ENCODE measurements at places on chromosomes 2 and 18.

DNA sequence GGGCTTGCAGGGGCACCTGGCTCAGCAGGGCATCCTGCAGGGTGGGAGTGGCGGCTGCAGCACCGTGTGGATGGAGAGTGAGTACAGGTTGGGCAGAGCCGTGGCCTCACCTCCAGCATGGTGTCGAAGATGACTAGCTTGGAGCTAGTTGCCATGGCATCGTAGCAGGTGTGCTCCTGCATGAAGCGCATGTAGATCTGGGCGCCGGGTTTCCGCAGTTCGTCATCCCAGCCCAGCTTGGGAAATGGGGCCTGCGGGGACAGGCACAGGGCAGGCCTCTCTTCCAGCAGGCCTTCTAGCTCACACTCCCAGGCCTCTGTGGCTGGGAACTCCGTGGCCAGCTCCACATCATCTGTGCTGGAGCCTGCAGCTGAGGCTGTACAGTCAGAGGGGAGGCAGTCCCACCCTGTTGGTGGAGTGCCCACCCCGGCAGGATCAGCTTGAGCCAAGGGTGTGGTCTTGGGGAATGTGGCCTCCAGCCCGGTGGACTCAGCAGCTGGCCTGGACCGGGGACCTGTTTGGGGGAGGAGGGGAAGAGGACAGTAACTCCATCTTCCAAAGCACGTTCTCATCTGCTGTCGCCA is 1.6 kb downstream of the PRKAG3 start:
- no peaks in the 10 kb centered on the region for H3K27me3 ChIP-seq
- no peaks in the 10 kb centered on the region for H3K36me3 ChIP-seq
- no peak overlapping the region for H3K27ac ChIP-seq
- H3K4me3 ChIP-seq, result no peak overlapping the region
- DNase-seq, result no peak
- peaks cover 8% of the 10 kb centered on the region for H3K4me1 ChIP-seq

- no peak for DNase-seq
- H3K27me3 ChIP-seq, result no peaks in the 10 kb centered on the region
- H3K4me1 ChIP-seq, result peaks cover 60% of the 10 kb centered on the region
Measured at GRCh38 chr18:62878305-62878704, 163.0 kb downstream of the PHLPP1 start.

DNA sequence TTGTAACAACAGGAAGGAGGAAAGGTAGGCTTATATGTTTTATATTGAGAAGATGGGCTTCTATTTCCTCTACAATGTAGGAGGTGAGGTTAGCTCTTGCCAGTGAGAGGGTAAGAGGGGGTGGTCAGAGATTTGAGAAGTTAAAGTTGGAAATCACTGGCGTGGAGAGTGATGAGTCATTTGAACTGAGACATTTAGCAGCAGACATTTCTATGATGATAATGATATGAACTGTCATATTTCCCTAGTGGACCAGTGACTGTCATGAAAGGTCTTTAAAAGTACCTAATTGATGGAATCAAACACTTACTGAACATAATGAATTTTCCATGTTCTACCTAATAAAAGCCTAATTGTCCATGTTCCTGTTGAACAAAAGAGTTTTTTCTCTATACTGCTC is 126.1 kb downstream of the FAM161A start:
- H3K27ac ChIP-seq, result no peak overlapping the region
- H3K4me1 ChIP-seq, result no peaks in the 10 kb centered on the region
- no peak for DNase-seq
- no peaks in the 10 kb centered on the region for H3K36me3 ChIP-seq

- no peak for DNase-seq
- no peak overlapping the region for H3K27ac ChIP-seq
- peaks cover 11% of the 10 kb centered on the region for H3K4me1 ChIP-seq
- no peaks in the 10 kb centered on the region for H3K36me3 ChIP-seq
- H3K4me3 ChIP-seq, result no peak overlapping the region
Measured at GRCh38 chr2:38528534-38528933, 74.2 kb downstream of the HNRNPLL start.

GRCh38 chr2:86650188-86650587 is 26.5 kb upstream of the RNF103 start:
- no peak overlapping the region for H3K4me3 ChIP-seq
- H3K27ac ChIP-seq, result no peak overlapping the region
- no peaks in the 10 kb centered on the region for H3K27me3 ChIP-seq
- H3K4me1 ChIP-seq, result no peaks in the 10 kb centered on the region

- H3K4me3 ChIP-seq, result no peak overlapping the region
- DNase-seq, result no peak
- no peaks in the 10 kb centered on the region for H3K27me3 ChIP-seq
- H3K27ac ChIP-seq, result no peak overlapping the region
Measured at GRCh38 chr2:207235621-207236020, 69.9 kb upstream of the KLF7 start.

GRCh38 chr2:218397820-218398436 is 1.7 kb upstream of the CTDSP1 start:
- H3K36me3 ChIP-seq, result peaks cover 15% of the 10 kb centered on the region
- H3K27me3 ChIP-seq, result no peaks in the 10 kb centered on the region
- DNase-seq, result peak; percentile 89
- no peaks in the 10 kb centered on the region for H3K4me1 ChIP-seq
- peak overlapping the region; percentile 73 for H3K4me3 ChIP-seq

DNA sequence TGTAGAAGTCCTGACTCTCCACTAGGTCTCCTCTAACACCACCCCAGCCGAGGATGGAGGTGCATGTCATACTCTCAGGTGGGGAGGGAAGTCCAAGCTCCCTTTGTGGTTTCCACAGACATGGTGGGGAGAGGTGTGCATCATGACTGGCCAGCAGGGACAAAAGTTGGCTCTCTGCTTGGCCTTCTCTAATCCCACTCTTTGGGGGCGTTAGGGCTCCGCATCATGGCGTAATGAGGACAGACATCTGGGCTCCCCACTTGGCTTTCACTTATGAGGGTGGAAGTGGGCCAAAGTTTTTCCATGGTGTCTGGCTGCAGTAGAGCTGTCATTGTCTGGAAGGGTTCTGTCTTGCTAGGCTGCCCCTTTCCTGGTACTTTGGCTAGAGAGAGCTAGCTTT is 80.7 kb upstream of the DAPL1 start:
- DNase-seq, result no peak
- no peak overlapping the region for H3K4me3 ChIP-seq
- H3K4me1 ChIP-seq, result no peaks in the 10 kb centered on the region
- H3K36me3 ChIP-seq, result no peaks in the 10 kb centered on the region
- no peak overlapping the region for H3K27ac ChIP-seq
- H3K27me3 ChIP-seq, result no peaks in the 10 kb centered on the region

DNA sequence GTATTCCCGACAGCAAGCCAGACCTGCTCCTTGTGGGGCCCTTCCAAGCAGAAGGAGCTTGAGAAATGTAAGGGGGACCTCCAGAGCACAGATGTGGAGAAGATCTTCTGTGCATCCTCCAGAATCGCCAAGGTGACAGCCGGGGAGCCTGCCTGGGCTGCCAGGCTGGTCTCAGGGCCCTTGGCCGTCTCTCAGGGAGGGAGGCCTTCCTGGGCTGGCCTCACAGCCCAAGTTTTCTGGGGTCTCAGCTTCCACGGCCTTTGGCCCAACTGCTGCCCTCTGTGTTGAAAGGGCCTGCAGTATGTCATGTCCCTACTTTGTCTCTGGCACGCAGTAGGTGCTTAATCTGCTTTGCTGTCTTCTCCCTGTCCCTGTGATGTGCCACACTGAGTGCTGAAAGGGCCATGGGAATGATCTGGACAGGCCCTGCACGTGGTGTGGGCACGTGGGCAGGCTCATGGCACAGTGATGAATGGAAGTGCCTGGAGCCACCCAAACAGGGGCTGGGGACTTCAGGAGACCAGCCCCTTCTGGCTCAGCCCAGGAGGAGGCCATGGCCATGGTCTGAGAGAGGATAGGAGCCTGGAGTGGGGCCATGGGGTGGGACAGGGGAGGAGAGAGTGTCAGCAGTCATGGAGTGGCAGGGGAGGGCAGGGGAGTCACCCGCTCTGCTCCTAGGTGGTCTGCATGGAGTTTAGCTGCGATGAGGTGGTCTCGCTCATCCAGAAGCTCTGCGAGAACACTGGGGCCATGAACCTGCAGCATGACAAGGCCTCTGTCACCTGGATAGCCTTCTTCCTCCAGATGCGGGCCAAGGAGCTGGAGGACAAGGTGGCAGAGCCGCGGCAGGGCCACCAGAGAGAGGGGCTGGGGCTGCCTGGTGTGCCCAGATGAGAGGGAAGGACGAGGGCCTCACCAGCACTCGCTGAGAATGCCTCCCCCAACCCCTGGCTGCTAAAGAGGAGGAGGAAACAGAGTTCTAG is 35.4 kb downstream of the HJURP start:
- no peaks in the 10 kb centered on the region for H3K4me1 ChIP-seq
- H3K27me3 ChIP-seq, result no peaks in the 10 kb centered on the region
- H3K36me3 ChIP-seq, result no peaks in the 10 kb centered on the region
- H3K4me3 ChIP-seq, result no peak overlapping the region
- H3K27ac ChIP-seq, result no peak overlapping the region
- peak; percentile 41 for DNase-seq

DNA sequence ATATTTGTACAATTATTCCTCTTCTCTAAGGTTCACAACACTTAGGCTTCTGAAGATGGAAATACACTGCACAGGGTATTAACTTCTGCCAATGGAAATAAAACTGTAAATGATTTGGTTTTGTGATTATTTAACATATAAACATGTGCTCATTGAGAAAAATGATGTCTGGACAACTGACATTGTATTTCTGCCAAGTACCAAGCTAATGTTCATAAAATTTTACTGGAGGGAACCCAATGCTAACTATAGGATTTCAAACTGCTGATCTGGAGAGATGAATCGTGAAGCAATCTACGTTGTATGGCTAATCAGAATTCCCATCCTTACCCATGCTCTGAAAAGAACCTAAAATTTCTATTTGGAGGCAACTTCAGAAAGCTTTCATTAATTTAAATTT is 279.7 kb downstream of the NRXN1 start:
- no peaks in the 10 kb centered on the region for H3K36me3 ChIP-seq
- no peaks in the 10 kb centered on the region for H3K4me1 ChIP-seq
- no peak for DNase-seq
- H3K4me3 ChIP-seq, result no peak overlapping the region

- no peaks in the 10 kb centered on the region for H3K36me3 ChIP-seq
- H3K27ac ChIP-seq, result peak overlapping the region; percentile 74
- H3K27me3 ChIP-seq, result no peaks in the 10 kb centered on the region
- H3K4me1 ChIP-seq, result peaks cover 17% of the 10 kb centered on the region
Measured at GRCh38 chr2:181124497-181124896, 144.1 kb downstream of the UBE2E3 start.

GRCh38 chr2:6183226-6183625 is 491.0 kb downstream of the SOX11 start:
- peaks cover 15% of the 10 kb centered on the region for H3K4me1 ChIP-seq
- no peaks in the 10 kb centered on the region for H3K36me3 ChIP-seq
- no peak for DNase-seq

GRCh38 chr2:197862246-197862955 is 58.0 kb downstream of the PLCL1 start:
- DNase-seq, result no peak
- H3K4me3 ChIP-seq, result no peak overlapping the region
- no peaks in the 10 kb centered on the region for H3K36me3 ChIP-seq
- H3K27me3 ChIP-seq, result no peaks in the 10 kb centered on the region
- no peaks in the 10 kb centered on the region for H3K4me1 ChIP-seq

DNA sequence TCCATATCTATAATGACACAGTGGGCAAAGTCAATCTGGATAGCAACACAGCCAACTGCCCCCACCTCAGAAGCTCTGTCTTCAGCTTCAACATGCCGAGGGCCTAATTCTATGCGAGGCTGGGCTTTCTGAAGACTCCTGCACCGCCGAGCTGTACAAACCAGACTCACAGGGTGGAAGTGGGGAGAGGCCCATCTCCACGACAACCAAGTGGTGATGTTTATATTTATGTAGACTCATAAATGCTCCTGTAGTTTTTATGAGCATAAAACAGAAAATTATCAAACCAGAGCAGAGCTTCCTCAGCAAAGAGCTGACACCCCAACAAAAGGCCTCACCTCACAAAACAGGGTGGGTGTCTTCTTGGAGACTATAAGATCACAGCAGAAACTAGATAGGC is 77.0 kb upstream of the LGALSL start:
- H3K4me1 ChIP-seq, result peaks cover under 1% of the 10 kb centered on the region
- no peak overlapping the region for H3K27ac ChIP-seq
- H3K36me3 ChIP-seq, result no peaks in the 10 kb centered on the region
- no peak for DNase-seq
- no peaks in the 10 kb centered on the region for H3K27me3 ChIP-seq

DNA sequence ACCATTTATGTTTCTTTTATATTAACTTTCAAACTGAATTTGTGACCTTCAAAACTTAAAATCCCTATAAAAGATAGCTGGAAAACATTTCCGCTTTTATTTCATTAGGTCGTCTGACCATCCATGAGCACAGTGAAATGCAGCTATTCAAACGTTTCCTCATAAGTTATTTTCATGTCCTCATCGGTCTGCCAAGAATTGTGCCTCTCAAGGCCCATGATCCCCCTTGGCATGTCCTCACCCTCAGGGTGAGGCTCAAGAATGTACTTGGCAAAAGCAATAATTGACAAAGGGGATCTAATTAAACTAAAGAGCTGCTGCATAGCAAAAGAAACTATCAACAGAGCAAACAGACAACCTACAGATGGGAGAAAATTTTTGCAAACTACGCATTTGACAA is 12.4 kb downstream of the SLC66A2 start:
- H3K27me3 ChIP-seq, result no peaks in the 10 kb centered on the region
- H3K27ac ChIP-seq, result no peak overlapping the region
- no peaks in the 10 kb centered on the region for H3K4me1 ChIP-seq
- DNase-seq, result no peak

DNA sequence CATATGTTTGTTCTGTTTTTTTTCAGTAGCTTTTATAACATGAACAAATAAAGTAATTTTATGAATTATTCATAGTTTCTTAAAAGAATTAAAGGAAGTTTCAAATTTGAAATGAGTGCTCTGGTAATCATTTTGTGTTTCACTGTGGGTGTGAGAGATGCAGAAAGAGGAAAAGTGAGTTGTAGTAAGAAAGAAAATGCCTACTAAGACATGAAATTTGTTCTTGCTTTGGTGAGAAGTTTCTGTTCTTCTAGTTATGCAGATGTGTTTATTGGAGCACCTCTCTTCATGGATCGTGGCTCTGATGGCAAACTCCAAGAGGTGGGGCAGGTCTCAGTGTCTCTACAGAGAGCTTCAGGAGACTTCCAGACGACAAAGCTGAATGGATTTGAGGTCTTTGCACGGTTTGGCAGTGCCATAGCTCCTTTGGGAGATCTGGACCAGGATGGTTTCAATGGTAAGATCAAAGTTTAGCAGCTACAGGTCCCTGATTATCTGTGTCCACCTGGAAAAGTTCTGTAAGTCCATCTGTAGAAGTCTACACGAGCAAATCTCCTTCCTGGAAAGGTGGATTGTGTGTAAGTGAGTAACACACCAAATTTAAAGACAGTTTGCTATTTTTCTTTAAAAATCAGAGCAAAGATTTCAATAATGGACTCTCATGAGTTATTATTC is 51.4 kb downstream of the ITGAV start:
- H3K27ac ChIP-seq, result no peak overlapping the region
- H3K4me1 ChIP-seq, result no peaks in the 10 kb centered on the region
- H3K4me3 ChIP-seq, result no peak overlapping the region
- DNase-seq, result no peak
